ENCODE measurements at places on chromosomes 3 and 15. TPM values are rescaled to one million over a fixed set of nuclear protein-coding genes. Genes with fewer than 3 reads are reported as not detected.

DNA sequence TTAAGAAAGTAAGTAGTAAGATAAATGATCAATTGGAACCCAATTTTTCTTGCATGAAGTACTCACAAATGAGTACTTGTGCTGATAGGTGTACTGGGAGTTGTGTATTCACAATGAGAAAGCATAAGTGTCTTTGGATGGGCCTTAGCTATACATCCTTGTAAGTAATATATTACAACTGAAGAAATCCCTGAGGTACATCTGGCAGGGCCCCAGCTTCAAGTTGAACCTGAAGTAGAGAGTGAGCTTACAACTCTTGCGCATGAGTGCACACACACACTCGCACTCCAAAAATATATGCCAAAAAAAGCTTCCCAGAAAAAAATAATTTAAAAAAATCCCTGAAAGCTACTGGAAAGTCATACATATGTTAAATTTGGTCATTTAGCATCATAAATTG lies 222.5 kb downstream of the ROBO2 start:
- H3K4me3 ChIP-seq, result no peak overlapping the region
- H3K27me3 ChIP-seq, result no peaks in the 10 kb centered on the region
- no peaks in the 10 kb centered on the region for H3K4me1 ChIP-seq

GRCh38 chr15:89524184-89524583 lies 27.8 kb upstream of the RHCG start:
- DNase-seq, result no peak
- H3K4me1 ChIP-seq, result no peaks in the 10 kb centered on the region
- H3K4me3 ChIP-seq, result no peak overlapping the region
- H3K27me3 ChIP-seq, result no peaks in the 10 kb centered on the region
- no peak overlapping the region for H3K27ac ChIP-seq

The RASL12 gene
- not detected for total RNA-seq

GRCh38 chr3:127536830-127537812 lies 53.4 kb downstream of the TPRA1 start:
- DNase-seq, result no peak
- H3K4me1 ChIP-seq, result no peaks in the 10 kb centered on the region
- H3K27ac ChIP-seq, result no peak overlapping the region
- no peaks in the 10 kb centered on the region for H3K27me3 ChIP-seq
- no peak overlapping the region for H3K4me3 ChIP-seq

DNA sequence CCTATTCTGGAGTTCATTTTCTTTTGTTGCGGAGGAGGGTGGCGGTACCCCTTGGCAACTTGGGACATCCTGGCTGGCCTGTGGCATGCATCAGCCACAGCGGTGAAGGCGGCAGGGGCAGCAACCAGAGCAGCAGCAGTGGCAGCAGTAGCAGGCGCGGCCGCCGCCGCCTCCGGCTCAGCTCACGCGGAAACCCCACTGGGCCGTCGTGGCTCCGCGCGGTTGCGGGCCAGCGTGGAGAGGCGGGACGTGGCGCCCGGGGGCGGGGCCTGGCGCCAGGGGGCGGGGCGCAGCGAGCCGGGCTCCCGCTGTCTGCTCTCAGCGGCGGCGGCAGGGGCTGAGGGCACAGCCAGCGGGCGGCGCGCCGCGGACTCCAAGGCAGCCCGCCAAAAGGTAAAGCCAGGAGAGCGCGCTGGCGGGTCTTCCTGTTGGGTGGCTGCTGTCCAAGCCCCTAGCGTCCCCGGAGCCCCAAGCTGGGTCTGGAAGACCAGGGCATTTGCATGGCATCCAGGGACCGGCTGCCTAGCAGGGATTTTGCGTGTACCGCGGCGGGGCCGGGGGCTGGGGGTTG lies 334.4 kb upstream of the THRB start:
- DNase-seq, result no peak
- no peaks in the 10 kb centered on the region for H3K36me3 ChIP-seq
- no peak overlapping the region for H3K27ac ChIP-seq
- H3K4me3 ChIP-seq, result no peak overlapping the region

- DNase-seq, result no peak
- H3K4me1 ChIP-seq, result no peaks in the 10 kb centered on the region
- H3K27ac ChIP-seq, result no peak overlapping the region
- H3K27me3 ChIP-seq, result no peaks in the 10 kb centered on the region
- H3K4me3 ChIP-seq, result no peak overlapping the region
- H3K36me3 ChIP-seq, result no peaks in the 10 kb centered on the region
Measured at GRCh38 chr3:158909870-158910269, 108.0 kb downstream of the MFSD1 start.

The TUSC7 gene
- not detected for total RNA-seq

DNA sequence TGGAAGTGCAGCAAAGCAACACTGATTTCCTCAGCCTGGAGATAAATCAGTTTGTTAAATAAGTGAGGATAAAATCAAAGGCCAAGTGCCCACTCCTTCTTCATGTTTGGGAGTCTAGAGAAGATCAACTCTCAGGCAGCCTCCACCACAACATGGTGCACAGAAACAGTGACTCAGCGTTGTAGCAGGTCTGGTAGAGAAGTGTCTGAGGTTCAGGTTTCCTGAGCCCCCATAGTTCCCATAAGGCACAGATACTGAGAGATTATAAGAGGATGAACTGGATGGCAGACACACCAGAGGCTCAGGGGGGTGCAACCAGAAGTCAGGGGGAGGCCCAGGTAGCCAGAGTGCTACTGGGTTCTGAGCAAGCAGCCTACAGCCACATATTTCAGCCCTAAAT lies 166.7 kb downstream of the FRMD5 start:
- no peaks in the 10 kb centered on the region for H3K4me1 ChIP-seq
- H3K27ac ChIP-seq, result no peak overlapping the region
- DNase-seq, result no peak
- H3K36me3 ChIP-seq, result no peaks in the 10 kb centered on the region

- no peaks in the 10 kb centered on the region for H3K4me1 ChIP-seq
- H3K36me3 ChIP-seq, result no peaks in the 10 kb centered on the region
- no peak overlapping the region for H3K27ac ChIP-seq
- DNase-seq, result no peak
Measured at GRCh38 chr3:52323526-52324295, 7.6 kb downstream of the DNAH1 start.

GRCh38 chr3:37922721-37923568 lies 61.3 kb downstream of the CTDSPL start:
- no peaks in the 10 kb centered on the region for H3K36me3 ChIP-seq
- no peak overlapping the region for H3K4me3 ChIP-seq

DNA sequence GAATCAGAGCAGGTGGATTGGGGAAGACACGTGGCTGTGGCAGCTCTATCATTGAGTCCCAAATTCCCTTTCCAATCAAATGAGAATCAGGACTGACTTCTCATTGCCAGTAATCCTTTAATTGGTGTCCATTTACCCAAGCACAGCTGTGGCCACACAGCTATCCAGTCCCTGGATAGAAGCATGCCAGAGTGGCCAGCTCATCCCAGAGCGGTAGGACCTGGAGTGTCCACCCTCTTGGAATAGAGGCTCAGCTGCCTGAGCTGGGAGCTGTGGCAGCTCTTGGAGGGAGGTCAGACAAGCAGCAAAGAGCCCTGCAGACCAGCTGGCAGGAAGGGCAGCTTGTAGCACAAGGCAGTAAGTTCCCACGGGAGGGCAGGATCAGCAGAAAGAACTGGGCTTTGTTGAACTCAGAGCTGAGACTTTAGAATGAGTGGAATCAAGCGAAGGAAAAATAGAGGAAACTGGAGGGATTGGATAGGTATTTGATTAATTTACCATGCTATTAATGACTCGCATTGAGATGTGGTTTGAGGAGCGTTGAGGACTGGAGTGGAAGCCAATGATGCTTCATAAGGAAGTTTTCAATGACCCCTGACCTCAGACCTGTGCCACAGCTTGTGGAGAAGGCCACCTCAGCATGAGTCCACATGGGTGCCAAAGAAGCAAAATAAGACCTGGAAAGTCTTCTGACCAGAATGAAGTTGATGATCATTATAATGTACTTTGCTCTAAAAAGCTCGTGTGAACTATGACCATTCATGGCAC lies 6.9 kb upstream of the ALPK3 start:
- H3K27ac ChIP-seq, result no peak overlapping the region
- DNase-seq, result no peak
- no peaks in the 10 kb centered on the region for H3K4me1 ChIP-seq
- H3K36me3 ChIP-seq, result no peaks in the 10 kb centered on the region
- no peaks in the 10 kb centered on the region for H3K27me3 ChIP-seq

- peaks cover 40% of the 10 kb centered on the region for H3K27me3 ChIP-seq
- no peak for DNase-seq
- no peaks in the 10 kb centered on the region for H3K4me1 ChIP-seq
- H3K27ac ChIP-seq, result no peak overlapping the region
Measured at GRCh38 chr3:147422601-147423536, 13.7 kb downstream of the ZIC1 start.

The GP9 gene
- not detected for total RNA-seq

The ARL13B gene
- total RNA-seq, result 18.0 TPM

DNA sequence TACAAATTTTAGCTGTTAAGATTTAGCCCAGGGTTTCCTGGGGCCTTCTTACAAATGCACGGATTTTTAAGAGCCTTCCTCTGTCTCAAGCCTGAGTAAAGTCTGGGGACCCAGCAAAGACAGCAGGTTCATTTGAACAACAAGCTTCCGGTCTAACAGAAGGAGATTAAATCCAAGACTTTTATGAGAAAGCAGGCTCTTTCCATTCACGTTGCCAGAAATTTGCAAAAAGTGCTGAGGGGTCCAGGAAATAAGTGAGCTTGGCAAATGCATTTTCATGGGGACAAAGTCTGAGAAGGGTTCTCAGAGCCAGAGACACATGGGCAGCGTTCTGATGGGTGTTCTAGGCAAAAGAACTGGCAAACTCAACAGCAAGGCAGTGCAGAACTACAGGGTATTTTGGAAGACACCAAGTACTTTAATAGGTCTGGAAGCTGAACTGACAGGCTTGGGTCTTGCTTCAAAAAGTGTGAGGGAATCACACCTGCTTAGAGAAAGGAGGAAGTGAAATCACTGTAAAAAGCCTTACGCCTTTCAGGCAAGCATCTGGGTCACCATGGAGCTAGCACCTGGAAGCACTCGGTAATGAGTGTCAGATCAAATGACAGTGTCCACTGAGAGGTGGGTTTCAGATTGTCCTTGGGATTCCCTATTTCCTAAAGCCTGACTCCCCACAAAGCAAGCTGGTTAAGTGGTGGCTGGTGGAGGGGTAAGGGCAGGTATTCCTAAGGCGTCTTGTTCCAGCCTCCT lies 115.8 kb upstream of the ARHGEF3 start:
- H3K36me3 ChIP-seq, result no peaks in the 10 kb centered on the region
- peaks cover 78% of the 10 kb centered on the region for H3K4me1 ChIP-seq
- H3K4me3 ChIP-seq, result peak overlapping the region; percentile 44
- H3K27me3 ChIP-seq, result no peaks in the 10 kb centered on the region
- peak; percentile 27 for DNase-seq

DNA sequence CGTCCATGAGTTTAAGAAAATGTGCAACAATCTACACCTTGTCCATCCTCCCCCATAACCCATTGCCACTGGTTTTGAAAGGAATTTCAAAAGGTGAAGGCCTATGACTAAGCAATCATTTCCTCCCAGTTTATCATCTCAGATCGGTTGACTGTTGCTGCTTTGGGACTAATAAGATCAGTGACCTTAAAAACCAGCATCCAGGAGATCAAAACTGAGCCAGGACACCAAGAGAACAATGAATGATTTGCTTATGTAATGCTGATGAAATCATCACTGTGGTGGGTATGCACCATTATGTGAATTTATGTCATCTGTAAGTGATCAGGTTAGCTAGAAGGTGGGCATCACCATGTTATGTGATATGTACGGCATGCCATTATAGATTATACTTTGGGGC lies 195.5 kb downstream of the SSR3 start:
- no peak for DNase-seq
- no peak overlapping the region for H3K4me3 ChIP-seq

GRCh38 chr15:42929306-42929848 lies 8.8 kb upstream of the TTBK2 start:
- no peak overlapping the region for H3K4me3 ChIP-seq
- no peaks in the 10 kb centered on the region for H3K4me1 ChIP-seq
- no peaks in the 10 kb centered on the region for H3K27me3 ChIP-seq
- DNase-seq, result no peak

Measured in CD8-positive, alpha-beta memory T cell (primary cell).